ENCODE measurements at places on chromosomes 1 and 21.

GRCh38 chr1:46615735-46616134 is 876 bp downstream of the MOB3C start:
- no peak for DNase-seq

GRCh38 chr1:4468804-4469514 is 185.4 kb upstream of the AJAP1 start:
- DNase-seq, result no peak

- DNase-seq, result no peak
These were observed 238.2 kb downstream of the NFIA start for GRCh38 chr1:61320575-61320974.

DNA sequence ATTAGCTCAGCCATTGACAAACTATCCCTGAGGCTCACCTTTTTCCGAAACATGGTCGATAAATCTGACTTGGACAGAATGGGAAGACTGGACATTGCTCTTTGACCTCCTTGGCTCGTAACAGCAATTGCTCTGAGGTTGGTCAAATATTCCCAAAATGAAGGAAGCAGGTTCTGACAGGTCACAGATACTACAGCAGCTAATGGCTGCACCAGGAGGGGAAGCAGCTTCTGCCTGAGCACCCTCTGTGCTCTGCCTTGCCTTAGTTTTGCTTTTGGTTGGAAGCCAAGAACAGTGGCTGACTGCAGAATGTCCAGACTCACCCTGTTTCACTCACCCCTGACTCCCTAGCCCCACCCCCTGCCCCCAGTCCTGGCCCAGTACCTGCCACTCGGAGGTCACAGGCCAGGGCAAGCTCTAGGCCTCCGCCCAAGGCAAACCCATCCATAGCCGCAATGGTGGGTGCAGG is 15.4 kb downstream of the ECHDC2 start:
- DNase-seq, result no peak

DNA sequence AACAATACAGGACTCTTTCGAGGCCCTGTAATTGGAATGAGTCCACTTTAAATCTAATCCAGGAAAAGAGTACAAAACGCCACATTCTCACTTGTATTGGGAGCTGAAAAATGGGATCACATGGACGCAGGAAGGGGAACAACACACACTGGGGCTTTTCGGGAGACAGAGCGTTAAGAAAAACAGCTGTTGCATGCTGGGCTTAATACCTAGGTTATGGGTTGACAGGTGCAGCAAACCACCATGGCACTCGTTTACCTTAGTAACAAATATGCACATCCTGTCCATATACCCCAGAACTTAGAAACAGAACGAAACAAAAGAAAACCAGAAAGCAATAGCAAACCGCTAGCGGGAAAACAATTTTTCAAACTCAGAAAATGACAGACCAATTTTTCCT is 1532.7 kb upstream of the TPTE start:
- DNase-seq, result no peak

- no peak for DNase-seq
These were observed 482.8 kb upstream of the NFIA start for GRCh38 chr1:60599574-60599973.

- DNase-seq, result no peak
These were observed 40.1 kb downstream of the TMED5 start for GRCh38 chr1:93140106-93140505.

- no peak for DNase-seq
These were observed 51.7 kb downstream of the UMODL1 start for GRCh38 chr21:42122808-42123207.

DNA sequence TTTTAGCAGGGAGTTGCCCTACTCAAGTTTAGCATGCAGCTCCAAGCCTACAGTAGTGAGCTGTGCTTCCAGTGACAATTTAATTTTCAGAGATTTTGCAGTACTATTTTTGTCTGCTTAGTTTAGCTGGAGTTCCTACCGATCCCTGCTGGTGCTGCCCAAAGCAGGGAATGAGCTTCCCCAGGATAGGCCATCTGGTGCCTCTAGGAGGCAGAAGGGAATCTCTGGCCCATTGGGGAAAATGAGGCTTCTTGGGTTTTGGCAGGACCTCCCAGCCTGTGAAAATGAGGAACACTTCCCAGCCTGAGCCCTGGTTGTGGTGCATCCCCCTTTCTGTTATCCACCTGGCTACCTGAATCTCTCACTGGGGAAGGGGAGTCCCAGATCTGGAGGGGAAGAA is 149.2 kb downstream of the RASAL2 start:
- no peak for DNase-seq

- no peak for DNase-seq
These were observed 529.8 kb upstream of the PRMT6 start for GRCh38 chr1:106526650-106527049.

DNA sequence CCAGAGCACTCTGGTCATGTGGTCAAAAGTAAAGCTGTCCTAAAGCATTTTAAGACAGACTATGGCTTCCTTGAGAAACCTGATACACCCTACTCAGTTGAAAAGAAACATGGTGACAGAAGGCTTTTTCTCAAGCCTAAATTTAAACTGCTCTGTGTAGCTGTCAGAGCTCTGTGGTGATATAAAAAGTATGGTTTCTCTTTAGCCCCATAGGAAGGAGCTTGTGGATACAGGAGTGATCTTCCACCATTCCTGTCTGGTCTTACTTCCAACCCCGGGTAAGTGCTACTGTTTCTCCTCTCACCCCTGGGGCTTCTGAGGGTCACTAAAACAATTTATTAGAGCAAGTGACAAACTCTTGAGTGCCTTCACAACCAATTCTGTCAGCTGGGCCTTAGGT is 8.5 kb downstream of the TP53BP2 start:
- DNase-seq, result no peak

DNA sequence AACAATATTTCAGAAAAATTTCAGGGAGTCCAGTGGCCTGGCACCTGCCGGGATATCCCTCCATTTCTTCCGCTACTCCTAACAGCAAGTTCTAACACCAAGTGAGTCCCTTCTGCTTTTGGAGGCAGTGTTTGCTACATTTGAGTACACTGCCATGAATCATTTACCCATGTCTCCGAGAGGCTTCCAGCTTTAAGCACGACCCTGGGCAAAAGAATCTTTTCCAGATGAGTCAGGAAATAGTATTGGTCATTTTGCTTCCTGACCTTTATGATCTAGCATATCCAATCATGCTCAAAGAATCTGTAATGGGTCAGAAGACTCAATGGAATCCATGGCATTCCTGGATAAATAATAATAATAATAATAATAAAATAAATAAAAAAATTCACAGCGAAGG is 60.7 kb upstream of the FMN2 start:
- DNase-seq, result no peak

DNA sequence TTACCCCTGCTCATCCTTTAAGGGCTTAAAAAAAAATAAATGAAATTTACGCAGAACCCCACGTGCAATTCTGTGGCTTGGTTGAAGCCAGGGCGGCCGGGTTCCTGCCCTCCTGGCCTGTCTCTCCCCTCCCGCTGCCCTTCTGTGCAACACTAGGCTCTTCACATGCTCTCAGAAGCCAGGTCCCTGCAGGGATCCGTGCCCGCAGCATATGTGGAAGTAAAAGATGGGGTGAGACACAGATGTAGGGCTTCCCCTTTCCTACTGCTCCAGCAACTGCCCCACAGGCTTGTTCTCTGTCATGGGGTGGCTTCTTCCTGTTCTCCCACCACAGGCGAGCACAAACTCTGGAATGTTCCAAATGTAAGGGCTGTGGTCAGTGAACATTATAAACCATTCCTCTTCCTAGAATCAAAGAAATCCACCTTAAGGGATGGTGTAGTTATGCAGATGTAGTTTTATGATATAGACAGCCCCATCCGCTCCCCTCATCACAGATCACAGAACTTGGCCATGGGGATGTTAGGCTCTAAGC is 535.4 kb downstream of the KIF26B start:
- DNase-seq, result no peak

DNA sequence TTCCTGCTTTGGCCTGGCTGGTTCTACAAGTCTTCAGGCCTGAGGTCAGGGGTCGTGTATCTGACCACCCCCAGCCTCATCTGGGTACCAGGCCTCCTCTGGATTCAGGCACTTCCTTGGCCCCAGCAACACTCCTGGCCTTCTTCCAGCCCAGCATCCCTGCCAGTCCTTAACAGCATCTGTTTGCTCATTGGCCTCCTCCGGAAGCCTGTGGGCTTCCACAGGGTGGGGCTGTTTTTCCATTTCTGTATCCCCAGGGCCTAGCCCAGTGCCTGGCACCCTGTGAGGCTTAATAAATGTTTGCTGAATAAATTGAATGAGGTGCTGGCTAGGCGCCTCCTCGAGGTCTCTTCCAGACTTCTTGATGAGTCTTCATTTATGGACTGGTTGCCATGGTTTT is 21.5 kb upstream of the GPR37L1 start:
- DNase-seq, result peak; percentile 58

- DNase-seq, result no peak
These were observed 57.8 kb downstream of the BCAR3 start for GRCh38 chr1:93623875-93624274.

- DNase-seq, result peak; percentile 8
These were observed 182.6 kb upstream of the EDN2 start for GRCh38 chr1:41666981-41667631.

DNA sequence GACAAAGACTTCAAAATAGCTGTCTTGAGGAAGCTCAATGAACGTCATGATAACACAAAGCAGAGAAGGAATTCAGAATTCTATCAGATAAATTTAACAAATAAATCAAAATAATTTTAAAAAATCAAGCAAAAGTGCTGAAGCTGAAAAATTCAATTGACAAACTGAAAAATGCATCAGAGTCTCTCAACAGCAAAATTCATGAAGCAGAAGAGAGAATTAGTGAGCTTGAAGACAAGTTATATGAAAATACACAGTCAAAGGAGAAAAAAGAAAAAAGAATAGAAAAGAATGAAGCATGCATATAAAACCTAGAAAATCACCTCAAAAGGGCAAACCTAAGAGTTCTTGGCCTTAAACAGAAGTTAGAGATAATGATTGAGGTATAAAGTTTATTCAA is 21.0 kb upstream of the UHMK1 start:
- no peak for DNase-seq

DNA sequence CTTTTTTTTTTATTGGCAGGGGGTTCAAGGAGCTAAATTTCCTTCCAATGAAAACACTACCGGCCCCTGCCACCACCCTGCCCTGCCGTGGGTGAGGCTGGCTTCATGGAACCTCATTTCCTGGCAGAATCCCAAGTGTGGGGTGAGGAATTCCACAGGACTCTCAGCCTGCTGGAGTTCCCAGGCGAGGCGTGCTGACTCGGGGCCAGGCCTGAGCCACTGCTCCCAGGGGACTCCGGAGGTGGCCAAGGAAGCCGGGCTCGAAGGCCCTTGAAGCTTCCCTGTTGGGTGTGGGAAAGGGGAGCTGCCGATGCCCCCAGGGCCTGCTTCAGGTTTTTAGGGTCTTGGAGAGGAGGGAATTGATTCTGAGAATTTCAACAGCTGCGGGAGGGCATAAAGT is 95.3 kb upstream of the ACTRT2 start:
- no peak for DNase-seq

DNA sequence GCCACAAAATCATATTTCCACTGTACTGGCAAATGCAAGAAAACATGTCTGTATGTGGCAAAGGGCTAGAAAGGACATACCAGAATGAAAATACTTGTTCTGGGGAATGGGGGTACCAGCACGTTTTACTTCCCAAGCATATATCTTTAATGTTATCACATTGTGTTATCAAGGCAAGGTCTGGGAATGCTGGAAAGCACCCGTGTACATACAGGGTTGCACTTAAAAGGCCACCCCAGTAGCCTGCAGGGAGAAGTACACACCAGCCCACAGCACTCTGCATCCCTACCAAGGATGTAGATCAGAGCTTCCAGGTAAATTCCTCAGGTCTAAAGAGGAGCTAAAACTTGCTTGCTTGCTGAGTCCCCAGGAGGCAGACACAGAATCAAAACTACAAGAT is 381.8 kb downstream of the RRAGC start:
- no peak for DNase-seq

DNA sequence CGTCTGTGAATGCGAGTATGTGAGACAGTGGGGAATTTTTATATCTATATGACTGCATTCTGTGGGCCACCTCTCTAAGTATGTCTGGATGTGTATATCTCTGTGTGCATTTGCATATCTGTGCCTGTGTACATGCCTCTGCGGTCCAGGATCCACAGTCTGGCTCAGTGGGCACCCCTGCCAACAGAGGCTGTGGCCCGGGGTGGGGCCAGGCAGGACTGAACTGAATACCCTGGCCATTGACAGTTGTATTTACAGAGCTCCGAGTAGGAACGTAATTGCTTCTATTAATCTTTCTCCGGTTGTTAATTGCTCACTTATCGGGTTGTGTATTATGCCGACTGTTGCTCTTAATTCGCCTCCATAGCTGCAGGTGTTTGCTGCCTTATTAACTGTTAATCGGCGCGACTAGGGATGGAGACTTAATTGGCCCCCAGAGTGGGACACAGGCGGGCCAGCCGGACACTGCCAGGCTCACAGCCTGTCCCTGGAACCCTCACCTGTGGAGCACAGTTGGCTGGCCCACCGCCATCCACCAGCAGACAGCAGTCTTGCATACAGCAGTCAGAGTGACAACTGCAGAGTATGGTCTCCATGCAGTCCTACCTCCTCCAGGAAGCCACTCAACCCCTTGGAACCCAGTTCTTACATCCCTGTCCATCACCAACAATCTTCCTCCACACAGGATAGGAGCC is 22.4 kb upstream of the ADGRB2 start:
- DNase-seq, result peak; percentile 72

DNA sequence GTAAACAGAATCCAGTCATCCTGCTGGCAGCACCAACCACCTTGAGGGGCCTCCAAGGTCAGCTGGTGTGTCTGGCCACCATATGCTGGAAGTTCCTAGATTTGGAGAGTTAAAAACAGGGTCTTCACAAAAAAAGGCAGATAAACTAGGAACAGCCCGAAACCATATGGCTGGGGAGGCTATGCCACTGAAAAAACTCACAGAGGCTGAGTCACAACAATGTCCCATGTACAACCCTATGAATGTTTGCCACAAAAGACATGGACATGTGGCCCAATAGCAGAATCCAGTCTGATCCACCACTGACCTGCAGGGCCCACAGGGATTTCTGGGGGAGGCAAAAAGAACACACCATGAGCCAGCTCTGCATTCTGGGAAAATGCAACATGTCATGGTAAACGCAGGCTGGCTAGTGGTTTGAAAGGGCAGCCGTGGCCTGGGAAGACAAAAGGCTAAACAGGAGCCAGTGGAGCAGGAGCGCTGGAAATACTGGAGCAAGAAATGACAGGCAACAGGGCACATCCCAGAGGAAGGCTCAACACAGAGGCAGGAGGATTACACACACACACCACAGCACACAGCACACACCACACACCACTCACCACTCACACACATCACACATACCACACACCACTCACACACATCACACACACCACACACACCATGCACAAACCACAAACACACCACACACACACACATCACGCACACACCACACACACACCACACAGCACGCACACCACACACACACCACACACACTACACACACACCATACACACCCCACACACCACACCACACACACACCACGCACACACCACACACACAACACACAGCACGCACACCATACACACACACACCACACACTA is 55.4 kb downstream of the HSF2BP start:
- no peak for DNase-seq

- DNase-seq, result no peak
These were observed 30.7 kb downstream of the EIF2D start for GRCh38 chr1:206581571-206581981.

Measured in COR-L47 (cell line).